ENCODE measurements at places on chromosomes 3 and 15.
A peak's percentile ranks its signal among the peaks of the same experiment; 100 is the strongest.

DNA sequence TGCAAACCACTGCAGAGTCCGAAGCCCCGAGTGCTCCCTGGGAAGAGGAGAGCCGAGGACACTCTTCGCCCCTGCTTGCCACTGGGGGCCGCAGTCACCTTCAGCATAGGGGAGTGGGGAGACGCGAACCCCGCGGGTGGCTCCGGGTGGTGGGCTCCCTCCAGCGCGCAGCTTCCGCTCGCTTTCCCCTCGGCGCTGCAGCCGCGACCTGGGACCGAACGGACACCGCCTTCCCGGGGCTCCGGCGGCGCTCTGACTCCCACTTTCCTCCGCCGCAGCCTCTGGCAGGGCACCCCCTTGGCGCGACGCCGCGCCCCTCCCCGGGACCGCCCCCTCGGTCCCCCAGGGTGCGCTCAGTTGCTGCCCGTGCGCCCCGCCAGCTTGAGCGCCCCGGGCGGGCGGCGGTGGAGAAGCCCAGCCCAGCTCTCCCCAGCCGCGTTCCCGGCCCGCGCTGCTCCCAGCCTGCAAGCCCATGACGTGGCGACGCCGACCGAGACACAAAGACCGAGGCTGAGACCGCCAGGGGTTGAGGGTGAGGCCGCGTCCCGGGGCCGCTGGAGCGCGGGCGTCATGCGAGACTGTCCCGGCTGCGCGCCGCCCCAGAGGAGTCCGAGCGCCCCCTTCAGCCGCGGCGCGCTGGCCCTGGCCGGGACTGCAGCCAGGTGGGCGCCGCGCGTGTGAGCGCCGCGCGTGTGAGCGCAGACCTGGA is at the start of gene MINAR1:
Gene MINAR1, plus strand, starts transcription at position 701 of the 709 bp plus-strand sequence. CDS start 23,812 bp downstream, outside the sequence.
- no peak for DNase-seq

- no peak for DNase-seq
Observed at GRCh38 chr15:39628144-39628508, 47.2 kb downstream of the THBS1 start.

DNA sequence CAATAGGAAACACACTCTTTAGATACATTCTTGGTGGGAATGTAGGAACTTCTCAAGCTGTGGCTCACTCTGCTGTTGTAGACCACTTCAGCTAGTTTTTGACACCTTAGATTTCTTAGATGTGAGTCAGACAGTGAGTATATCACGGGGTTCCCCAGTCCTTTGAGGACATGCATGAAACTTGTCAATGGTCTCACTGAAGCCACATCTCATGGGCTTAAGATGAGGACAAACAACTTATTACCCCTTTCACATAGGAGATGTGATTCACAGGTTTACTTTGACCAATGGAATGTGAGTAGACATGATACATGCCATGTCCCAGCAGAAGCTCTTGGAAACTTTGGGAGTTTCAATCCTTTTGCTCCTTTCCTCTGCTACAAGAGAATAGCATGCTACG is 325.5 kb downstream of the CHST2 start:
- DNase-seq: no peak

- DNase-seq: no peak
Observed at GRCh38 chr3:153547970-153548369, 385.9 kb downstream of the RAP2B start.

DNA sequence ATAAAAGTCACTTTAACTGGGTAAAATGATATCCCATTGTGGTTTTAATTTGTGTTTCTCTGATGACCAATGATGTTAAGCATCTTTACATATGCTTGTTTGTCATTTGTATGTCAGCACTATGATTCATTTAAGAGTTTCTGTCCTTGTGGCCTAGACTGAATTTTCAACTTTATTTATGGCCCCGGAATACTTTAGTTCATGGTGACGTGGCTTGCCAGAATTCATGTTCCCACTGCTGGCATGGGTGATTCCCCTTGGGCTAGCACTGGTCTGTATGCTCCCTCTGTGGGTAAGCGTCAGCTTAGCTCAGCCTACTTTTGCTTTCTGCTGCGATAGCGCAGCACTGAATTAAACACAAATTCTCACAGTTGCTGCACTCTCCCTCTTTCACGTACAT is 436.3 kb upstream of the SGO1 start:
- DNase-seq: no peak

- no peak for DNase-seq
Observed at GRCh38 chr15:22224241-22224671, 143.9 kb downstream of the OR4M2 start.

- DNase-seq: no peak
Observed at GRCh38 chr3:177887475-177887874, 648.8 kb upstream of the KCNMB2 start.

- no peak for DNase-seq
Observed at GRCh38 chr3:184822654-184823053, 10.7 kb downstream of the VPS8 start.

DNA sequence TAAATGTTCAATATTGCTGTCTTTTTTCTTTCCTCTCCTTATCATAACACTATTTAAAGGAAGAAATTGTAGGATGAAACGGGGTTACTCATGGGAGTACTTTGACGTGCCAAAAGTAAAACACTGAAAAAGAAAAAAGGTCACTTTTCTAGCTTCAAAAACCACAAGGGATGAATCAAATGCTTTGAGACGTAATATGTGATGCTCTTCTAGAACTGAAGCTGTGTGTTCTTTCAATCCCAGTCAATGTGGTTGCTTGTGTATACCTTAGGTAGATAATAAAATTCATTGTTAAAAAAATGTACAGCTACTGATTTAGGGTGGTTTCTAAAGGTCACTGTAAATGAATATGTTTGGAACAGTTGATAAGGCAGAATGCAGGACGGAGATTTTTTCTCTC is 538.8 kb upstream of the ZNF717 start:
- DNase-seq: no peak

DNA sequence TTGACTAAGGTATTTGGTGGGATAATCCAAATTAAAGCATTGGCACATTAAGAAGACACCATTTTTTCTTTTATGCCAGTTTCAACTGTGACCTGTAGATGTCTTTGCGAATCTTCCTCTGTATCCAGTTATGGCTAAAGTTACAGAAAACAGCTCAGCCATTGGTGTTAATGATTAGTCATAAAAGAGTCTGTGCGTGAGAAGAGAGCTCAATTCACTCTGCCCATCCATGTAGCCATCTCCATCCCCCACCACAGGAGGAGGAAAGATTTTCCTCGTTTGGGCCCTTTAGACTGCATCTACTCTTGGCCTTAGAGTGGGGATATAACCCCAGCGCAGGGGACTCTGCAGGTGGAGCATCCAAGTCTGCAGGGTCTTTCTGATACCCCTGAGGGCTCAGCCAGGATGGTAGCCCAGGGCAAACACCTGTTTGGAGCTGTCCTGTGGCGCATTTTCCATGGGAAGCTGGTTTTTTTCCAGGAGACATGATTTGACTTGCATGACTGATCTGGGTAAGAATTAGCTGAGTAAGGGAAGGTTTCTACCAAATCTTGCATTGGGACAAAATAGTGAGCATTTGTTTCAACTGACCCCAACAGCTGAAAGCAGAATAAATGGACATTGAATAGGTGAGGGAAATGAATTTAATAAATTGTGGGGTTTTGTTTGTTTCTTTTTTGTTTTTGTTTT is 29.5 kb downstream of the NANOGP8 start:
- DNase-seq: no peak

DNA sequence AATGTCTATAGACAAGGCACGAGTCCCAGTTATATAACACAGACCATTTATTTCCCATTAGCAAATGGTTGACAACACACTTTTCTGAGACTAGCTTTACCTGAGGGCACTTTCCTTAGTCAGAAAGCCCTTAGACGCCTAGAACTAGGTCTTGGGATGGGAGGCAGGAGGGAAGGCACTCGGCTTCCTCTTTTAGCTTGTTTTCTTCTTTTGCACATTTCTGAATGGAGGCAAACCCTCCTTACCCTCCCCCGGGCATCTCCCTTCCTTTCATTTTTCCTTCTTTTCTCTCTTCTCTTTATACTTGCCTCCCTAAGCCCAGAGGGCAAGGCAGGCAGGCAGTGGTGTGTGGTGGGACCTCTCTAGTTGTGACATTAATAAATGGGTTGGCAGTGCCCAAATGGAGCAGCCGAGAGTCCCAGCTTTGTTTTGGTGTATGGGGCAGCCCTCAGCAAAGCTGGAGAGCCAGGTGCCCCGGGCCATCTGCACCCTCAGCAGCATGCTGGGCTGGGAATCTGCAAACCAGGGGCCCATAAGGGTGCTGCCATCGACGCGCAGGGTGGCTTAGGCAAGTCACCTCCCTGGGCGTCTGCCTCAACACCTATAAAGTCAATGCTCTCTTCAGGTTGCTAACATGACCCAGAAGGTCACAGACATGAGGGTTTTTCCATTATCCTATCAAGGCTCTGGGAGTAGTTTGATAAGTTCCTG is 21.1 kb upstream of the BCL2L10 start:
- DNase-seq: no peak

DNA sequence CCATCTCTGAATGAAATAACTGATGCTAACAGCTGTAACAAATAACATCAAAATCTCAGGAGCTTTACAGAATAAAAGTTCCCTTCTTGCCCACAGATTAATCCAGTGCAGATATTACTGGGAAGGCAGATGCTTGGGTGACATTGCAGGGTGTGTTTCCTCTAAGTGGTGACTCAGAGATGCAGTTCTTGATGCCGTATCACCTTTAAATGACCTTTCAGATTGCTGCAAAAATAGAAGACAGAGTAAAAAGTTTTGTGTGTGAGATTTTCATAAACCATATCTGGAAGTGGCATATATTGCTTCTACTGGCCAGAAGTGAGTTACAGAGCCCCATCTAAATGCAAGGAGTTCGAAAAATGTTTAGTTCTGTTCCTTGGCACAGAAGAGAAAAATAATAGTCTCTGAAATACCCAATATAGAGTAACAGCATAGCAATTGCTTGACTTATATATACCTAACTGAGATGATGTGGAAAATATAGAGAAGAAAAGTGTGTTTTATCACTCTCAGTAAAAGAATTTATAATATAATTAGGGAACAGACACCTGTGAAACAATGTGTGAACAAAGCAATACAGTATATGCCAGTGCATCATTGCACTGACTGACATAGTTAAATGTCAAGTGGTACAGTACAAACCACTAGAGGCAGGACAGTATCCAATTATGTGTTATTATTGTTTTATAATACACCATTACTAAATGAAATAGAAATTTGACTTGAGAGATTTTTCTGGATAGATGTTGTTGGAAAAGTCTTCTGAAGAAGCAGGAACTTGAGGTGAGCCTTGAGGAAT is 430.7 kb upstream of the CBLB start:
- DNase-seq: no peak

- DNase-seq: no peak
Observed at GRCh38 chr3:64806668-64807605, 119.1 kb upstream of the ADAMTS9 start.

DNA sequence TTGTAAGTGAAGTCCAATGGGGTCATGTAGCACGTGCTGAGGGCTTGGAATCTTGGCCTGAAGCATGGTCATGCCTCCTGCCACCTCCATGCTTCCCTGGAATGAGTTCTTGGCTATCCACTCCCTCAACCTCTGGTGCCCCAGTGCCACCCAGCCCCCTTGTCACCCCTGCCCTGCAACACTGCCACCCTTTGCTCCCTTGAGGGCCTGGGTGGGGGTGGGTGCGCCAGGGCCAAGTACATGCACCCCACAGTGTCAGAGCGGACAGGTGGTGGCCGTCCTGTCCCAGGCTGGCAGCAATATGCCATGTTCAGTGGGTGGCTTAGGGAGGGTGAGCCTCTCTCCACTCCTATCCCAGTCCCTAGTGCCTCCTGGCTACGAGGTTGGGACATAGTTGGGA is 27.6 kb upstream of the C15orf39 start:
- no peak for DNase-seq

DNA sequence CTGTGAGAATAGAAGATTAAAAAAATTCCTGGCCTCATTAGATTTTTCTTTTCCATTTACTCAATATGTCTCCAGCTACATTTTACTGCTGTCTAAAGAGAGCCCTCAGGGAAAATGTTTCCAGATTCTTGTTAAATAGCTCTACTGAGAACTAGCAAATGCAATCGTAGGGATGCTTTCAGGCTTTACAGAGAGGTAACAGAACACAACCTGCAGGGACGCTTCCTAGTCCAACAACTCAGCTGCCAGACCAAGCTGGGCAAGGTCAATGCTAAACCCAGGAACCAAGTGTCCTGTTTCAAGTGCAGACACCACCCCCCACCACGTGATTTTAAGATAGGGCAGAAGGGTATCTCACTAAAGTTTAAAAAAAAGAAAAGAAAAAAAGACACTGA is 25.2 kb downstream of the ARHGEF3 start:
- DNase-seq: no peak

GRCh38 chr3:111285694-111286093 is 214.1 kb downstream of the NECTIN3 start:
- DNase-seq: no peak

DNA sequence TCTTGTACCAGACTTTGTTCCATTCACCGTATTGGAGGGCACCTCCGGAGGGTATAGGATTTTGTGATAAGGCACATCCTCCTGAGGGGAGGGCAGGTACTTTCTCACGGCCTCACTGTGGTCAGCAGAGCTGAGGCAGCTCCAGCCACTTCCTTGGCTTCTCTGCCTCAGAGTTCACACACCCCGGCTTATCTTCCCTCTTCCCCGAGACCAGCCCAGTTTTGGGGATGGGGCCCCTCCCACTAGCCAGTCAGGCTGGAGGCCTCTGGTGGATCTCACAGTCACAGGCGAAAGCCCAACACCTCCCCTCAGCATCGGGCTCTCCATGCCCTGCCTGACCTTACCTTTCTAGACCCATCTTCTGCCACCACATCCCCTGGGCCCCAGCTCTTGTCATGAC is 316.2 kb upstream of the CTDSPL start:
- DNase-seq: no peak

GRCh38 chr3:44966795-44967278 is 9.1 kb downstream of the ZDHHC3 start:
- no peak for DNase-seq

DNA sequence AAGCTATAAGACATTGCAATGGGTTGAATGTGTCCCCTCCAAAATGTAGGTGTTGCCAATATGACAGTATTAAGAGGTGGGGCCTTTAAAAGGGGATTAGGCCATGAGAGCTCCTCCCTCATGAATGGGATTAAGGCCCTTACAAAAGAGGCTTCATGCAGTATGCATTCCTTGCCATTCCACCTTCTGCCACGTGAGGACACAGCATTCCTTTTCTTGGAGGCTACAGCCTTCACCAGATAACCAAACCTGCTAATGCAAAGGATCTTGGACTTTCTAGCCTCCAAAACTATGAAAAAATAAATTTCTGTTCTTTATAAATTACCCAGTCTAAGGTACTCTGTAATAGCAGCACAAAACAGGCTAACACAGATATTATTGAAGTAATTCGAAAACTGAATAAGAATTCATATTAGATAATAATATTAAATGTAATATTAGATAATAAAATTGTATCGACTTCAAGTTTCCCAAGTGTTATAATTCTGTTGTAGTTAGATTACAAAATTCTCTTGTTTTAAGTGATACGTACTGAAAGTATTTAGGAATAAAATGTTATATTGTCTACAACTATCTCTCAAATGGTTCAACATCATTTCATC is 29.4 kb upstream of the ATP8B4 start:
- DNase-seq: no peak

GRCh38 chr15:29449136-29449535 is 179.5 kb upstream of the NSMCE3 start:
- DNase-seq: no peak

GRCh38 chr3:44729384-44729910 is at the start of gene ZNF501:
TSS of gene ZNF501 (plus strand) at chr3:44729635. CDS start at chr3:44734422, 4,787 bp downstream.
- peak; percentile 22 for DNase-seq

All from cortex of kidney (tissue), 1 donor.